ENCODE measurements at places on chromosomes 12 and 14. TPM values are rescaled to one million over a fixed set of nuclear protein-coding genes. Genes with fewer than 3 reads are reported as not detected.

The IAPP gene
- polyA plus RNA-seq, result not detected

The SUDS3 gene
- polyA plus RNA-seq, result 9.5 TPM

The GPRC5D gene
- polyA plus RNA-seq, result not detected

The COX8C gene
- 0.32 TPM for polyA plus RNA-seq

The MANSC1 gene
- 8.1 TPM for polyA plus RNA-seq

The CIPC gene
- polyA plus RNA-seq, result 28.1 TPM

The FGF23 gene
- 0.68 TPM for polyA plus RNA-seq

The AQP6 gene
- 0.32 TPM for polyA plus RNA-seq

The ADGRD1 gene
- 50.0 TPM for polyA plus RNA-seq

The KRT85 gene
- polyA plus RNA-seq, result not detected

The MYH6 gene
- 11,120 TPM for polyA plus RNA-seq

The MYF6 gene
- 0.11 TPM for polyA plus RNA-seq

The FZD10 gene
- polyA plus RNA-seq, result 0.14 TPM

The MRPL52 gene
- polyA plus RNA-seq, result 113 TPM

The TMEM229B gene
- polyA plus RNA-seq, result 3.6 TPM

The TEX52 gene
- polyA plus RNA-seq, result not detected

The TAS2R46 gene
- not detected for polyA plus RNA-seq

The CTDSP2 gene
- 41.7 TPM for polyA plus RNA-seq

The STAB2 gene
- polyA plus RNA-seq, result 0.23 TPM

The SERPINA6 gene
- polyA plus RNA-seq, result not detected
